Occipital lobe (tissue), 3 donors: ENCODE measurements at places on chromosomes 2 and 18. TPM values are rescaled to one million over a fixed set of nuclear protein-coding genes. Genes with fewer than 3 reads are reported as not detected.

DNA sequence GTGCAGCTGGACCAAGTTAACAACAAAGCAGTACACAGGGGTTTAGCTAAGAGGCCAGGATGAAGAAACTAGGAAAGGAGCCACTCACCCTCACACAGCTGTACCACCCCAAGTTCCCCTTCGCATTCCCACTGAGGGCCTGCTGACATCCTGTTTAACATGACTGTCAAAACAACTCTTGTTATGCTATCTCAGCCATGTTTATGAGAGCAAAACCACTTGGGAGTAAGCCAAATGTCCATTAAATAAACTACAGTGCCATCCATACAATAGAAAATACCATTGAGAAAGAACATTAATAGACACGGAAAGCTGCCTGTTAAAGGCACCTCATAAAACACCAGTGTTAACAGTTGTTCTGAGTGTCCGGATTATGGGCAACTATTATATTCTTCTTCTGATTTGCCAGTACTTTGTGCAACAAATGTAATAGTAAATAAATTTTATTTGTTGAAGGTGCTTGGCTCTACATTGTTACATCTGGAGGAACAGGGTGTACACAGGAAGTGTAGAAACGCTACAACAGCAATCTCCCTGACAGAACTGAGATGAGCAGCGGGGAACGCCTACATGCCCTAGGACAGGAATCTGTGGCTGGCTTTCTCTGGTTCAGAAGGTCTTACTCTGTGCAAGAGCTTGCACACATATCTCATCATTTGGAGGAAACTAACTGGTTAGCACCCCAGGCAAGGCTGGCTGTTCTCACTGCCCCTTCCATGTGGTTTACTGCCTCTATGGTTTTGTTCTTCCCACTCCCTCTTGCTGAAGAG is 85.6 kb downstream of the EHD3 start:
- no peak for DNase-seq

SIX3 gene
- total RNA-seq, result not detected

GRCh38 chr2:199446996-199447576 is 10.7 kb downstream of the SATB2 start:
- DNase-seq, result no peak

DNA sequence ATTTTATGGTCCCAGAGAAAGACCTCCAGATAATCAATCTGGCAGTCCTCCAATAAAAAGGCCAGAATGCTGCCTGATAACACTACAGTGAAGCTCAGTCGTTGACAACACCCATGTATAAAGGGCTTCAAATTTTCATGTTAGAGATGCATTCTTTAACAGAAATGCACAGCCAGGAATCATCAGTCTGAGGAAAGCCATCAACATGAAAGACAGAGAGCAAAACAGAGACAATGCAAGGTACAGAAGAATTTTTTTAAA is 13.8 kb downstream of the BABAM2 start:
- no peak for DNase-seq

GRCh38 chr2:43199492-43200488 is 26.6 kb downstream of the ZFP36L2 start:
- no peak for DNase-seq

CNRIP1 gene
- 74.2 TPM for total RNA-seq

FSHR gene
- not detected for total RNA-seq

UBR3 gene
- 135 TPM for total RNA-seq

TBR1 gene
- total RNA-seq, result 53.7 TPM
